ENCODE measurements at places on chromosomes 6 and 20. TPM values are rescaled to one million over a fixed set of nuclear protein-coding genes. Genes with fewer than 3 reads are reported as not detected.

DNA sequence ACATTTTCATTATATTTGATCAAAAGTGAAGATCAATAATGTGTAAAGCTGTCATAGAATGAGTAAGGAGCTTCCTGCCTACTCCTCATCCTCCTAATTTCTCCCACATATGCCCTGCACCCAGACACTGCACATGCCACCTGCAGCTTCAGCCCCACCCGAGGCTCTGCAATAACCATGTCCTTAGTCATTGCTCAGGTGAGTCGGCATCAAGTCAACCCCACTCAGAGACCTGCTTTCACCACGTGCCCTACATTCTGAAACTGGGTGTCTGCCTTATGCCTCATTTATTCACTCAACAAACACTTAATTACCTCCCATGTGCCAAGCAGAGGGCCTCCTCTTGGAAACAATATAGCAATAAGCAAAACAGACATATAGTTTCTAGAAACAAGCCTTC, 15.4 kb upstream of the TNFAIP3 start:
- no peaks in the 10 kb centered on the region for H3K36me3 ChIP-seq
- no peaks in the 10 kb centered on the region for H3K4me1 ChIP-seq
- no peak overlapping the region for H3K4me3 ChIP-seq

SPATS1 gene
- not detected for total RNA-seq

GRCh38 chr6:20479526-20479925, 54.7 kb upstream of the CDKAL1 start:
- no peaks in the 10 kb centered on the region for H3K4me1 ChIP-seq
- no peak overlapping the region for H3K4me3 ChIP-seq
- no peak overlapping the region for H3K27ac ChIP-seq

DNA sequence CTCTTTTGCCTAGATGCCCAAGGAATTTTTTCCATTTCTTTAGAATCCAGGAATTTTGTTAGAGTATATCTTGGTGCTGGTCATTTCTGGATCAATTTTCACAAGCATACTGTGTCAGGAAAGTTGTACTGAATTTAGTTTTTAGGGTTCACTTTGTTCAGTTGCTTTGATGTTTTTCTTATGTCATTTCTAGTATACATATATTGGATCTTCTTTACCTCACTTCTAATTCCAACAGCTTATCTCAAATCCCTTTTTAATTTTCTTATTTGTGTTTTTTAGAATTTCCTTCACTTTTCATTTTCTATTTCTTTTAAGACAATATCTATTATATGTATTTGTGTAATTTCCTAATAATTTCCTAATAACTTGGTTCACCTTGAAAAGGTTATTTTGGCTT, 281.0 kb upstream of the AGPAT4 start:
- no peak for DNase-seq
- no peak overlapping the region for H3K27ac ChIP-seq
- H3K4me3 ChIP-seq = no peak overlapping the region
- no peaks in the 10 kb centered on the region for H3K36me3 ChIP-seq

DNA sequence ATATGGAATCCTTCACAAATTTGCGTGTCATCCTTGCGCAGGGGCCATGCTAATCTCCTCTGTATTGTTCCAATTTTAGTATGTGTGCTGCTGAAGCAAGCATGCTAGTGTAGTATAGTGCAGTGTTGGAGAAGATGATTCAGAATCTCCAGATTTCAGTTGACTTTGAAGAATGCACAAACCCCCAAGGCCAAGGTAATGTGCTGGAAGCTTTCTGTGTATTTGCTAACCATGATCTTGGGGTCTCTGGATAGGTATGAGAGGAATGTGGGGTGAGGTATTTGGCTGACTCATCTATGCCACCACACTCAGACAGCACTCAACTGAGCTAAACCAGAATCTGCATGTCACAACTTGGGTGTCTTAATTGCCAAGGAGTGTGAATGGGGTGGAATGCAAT, 42.6 kb upstream of the DEK start:
- H3K27me3 ChIP-seq = no peaks in the 10 kb centered on the region
- H3K4me1 ChIP-seq = no peaks in the 10 kb centered on the region
- H3K27ac ChIP-seq = no peak overlapping the region

DNA sequence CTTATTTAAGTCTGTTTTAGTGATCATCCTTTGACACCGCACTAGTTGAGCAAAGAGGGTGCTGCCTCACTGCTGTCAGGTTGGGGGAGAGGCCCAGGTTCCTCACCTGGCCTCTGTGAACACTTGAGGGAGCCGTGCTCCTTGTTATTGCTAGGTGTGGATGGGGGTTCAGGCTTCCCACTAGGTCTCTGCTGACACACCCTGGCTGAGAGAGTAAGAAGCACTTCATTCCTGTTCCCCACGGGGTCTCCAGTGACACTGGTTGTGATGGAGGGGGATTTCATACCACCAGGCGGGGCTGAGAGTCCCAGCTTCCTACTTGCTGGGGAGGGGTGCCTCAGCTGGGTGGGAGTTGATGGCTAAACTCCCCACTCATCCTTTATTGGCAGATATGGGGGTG, 11.1 kb upstream of the NOTCH4 start:
- H3K27me3 ChIP-seq = no peaks in the 10 kb centered on the region
- no peak overlapping the region for H3K27ac ChIP-seq
- no peaks in the 10 kb centered on the region for H3K4me1 ChIP-seq
- no peak for DNase-seq
- no peaks in the 10 kb centered on the region for H3K36me3 ChIP-seq
- H3K4me3 ChIP-seq = no peak overlapping the region

DNA sequence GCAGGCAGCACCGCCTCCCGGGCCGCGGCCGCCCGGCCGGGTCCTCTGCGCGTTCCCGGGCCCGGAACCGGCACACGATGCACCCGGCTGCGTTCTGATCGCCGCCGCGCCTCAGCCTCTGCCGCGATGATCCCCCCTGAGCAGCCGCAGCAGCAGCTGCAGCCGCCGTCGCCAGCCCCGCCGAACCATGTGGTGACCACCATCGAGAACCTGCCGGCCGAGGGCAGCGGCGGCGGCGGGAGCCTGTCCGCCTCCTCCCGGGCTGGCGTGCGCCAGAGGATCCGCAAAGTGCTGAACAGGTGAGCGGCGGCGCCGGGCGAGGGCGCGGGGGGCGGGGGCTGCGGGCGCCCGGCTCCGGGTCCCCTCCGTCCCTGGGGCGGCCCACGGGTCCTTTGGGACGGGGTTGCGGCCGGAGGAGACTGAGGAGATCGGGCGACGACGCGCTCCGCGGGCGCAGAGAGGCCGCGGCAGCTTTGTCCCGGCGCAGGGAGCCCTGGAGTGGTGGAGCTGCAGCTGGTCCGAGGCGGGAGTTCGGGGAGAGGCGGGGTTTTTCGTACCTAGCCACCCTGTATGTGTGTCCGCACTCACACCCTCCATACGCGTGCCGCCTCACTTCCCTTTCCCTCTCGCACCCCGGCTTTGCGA, 659 bp downstream of the SLC35F1 start:
- H3K27ac ChIP-seq = peak overlapping the region; percentile 63
- peak; percentile 15 for DNase-seq
- no peaks in the 10 kb centered on the region for H3K36me3 ChIP-seq
- peak overlapping the region; percentile 76 for H3K4me3 ChIP-seq
- no peaks in the 10 kb centered on the region for H3K4me1 ChIP-seq
- peaks cover 5% of the 10 kb centered on the region for H3K27me3 ChIP-seq

CRISP3 gene
- total RNA-seq = 18.4 TPM

GRCh38 chr6:4848382-4849068, 72.3 kb downstream of the CDYL start:
- H3K4me1 ChIP-seq = peaks cover 10% of the 10 kb centered on the region
- no peaks in the 10 kb centered on the region for H3K36me3 ChIP-seq
- no peak overlapping the region for H3K27ac ChIP-seq
- no peaks in the 10 kb centered on the region for H3K27me3 ChIP-seq
- no peak for DNase-seq

ZFP57 gene
- 0.12 TPM for total RNA-seq

GRCh38 chr6:133621751-133622150, 267.2 kb upstream of the TCF21 start:
- no peak overlapping the region for H3K4me3 ChIP-seq
- H3K4me1 ChIP-seq = no peaks in the 10 kb centered on the region
- DNase-seq = no peak
- H3K36me3 ChIP-seq = no peaks in the 10 kb centered on the region
- H3K27ac ChIP-seq = no peak overlapping the region
- no peaks in the 10 kb centered on the region for H3K27me3 ChIP-seq

DNA sequence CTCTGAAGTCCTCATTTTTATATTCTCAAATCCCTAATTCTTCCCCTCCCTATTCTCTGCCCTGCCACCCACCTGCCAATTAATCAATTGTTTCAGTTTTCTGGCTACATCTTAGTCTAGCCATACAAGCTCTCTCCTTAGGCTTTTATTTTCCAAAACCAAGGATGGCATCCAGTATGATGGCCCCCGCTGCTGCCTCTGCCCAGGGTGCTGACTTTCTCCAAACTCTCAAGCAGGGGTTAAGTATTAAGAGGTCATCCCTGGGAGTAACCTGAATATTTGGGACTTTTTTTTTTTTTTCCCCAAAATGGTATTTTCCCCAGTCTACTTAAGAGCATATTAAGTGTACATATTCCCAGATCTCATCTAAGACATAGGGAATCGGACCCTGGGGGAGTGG, 183.8 kb downstream of the DHX35 start:
- H3K4me3 ChIP-seq = no peak overlapping the region
- no peak overlapping the region for H3K27ac ChIP-seq
- H3K36me3 ChIP-seq = no peaks in the 10 kb centered on the region
- no peak for DNase-seq

DNA sequence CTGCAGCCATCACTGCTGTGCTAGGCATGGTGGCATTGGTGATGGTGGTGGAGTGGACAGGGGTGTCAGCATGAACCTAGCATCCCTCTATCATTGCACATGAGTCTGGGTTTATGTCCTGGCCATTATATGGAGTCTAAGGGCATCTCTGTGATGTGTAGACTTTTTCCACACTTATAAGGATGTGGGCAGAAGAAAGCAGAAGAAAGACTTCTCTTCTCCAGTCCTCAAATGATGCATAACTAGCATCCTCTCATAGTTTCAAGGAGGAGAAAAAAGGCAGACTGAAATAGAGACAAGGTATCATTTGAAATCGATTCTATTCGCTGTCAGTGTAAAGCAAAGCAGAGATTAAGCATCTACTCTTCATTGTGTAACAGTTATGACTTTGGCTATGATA, 140.0 kb upstream of the ATXN1 start:
- no peaks in the 10 kb centered on the region for H3K4me1 ChIP-seq
- no peaks in the 10 kb centered on the region for H3K36me3 ChIP-seq
- H3K4me3 ChIP-seq = no peak overlapping the region

- H3K27me3 ChIP-seq = no peaks in the 10 kb centered on the region
- H3K4me3 ChIP-seq = no peak overlapping the region
- H3K4me1 ChIP-seq = no peaks in the 10 kb centered on the region
- no peak overlapping the region for H3K27ac ChIP-seq
- H3K36me3 ChIP-seq = no peaks in the 10 kb centered on the region
Measured at GRCh38 chr20:58274384-58274783, 35.1 kb upstream of the RAB22A start.

DNA sequence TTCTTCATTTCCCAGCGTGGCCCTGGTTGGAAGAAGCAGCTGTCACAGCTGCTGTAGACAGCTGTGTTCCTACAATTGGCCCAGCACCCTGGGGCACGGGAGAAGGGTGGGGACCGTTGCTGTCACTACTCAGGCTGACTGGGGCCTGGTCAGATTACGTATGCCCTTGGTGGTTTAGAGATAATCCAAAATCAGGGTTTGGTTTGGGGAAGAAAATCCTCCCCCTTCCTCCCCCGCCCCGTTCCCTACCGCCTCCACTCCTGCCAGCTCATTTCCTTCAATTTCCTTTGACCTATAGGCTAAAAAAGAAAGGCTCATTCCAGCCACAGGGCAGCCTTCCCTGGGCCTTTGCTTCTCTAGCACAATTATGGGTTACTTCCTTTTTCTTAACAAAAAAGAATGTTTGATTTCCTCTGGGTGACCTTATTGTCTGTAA, 292.7 kb downstream of the ESR1 start:
- no peaks in the 10 kb centered on the region for H3K4me1 ChIP-seq
- no peaks in the 10 kb centered on the region for H3K27me3 ChIP-seq
- H3K27ac ChIP-seq = no peak overlapping the region
- H3K36me3 ChIP-seq = no peaks in the 10 kb centered on the region
- H3K4me3 ChIP-seq = no peak overlapping the region

GRCh38 chr20:15699431-15700146, 873.7 kb downstream of the KIF16B start:
- H3K4me1 ChIP-seq = no peaks in the 10 kb centered on the region
- H3K4me3 ChIP-seq = no peak overlapping the region
- no peaks in the 10 kb centered on the region for H3K36me3 ChIP-seq
- no peak for DNase-seq
- no peaks in the 10 kb centered on the region for H3K27me3 ChIP-seq

GRCh38 chr6:16320533-16321340, 82.3 kb downstream of the GMPR start:
- no peaks in the 10 kb centered on the region for H3K27me3 ChIP-seq
- DNase-seq = no peak
- H3K4me1 ChIP-seq = peaks cover 14% of the 10 kb centered on the region
- no peak overlapping the region for H3K4me3 ChIP-seq
- peak overlapping the region; percentile 86 for H3K27ac ChIP-seq

RAMACL gene
- 3.1 TPM for total RNA-seq

- H3K4me1 ChIP-seq = no peaks in the 10 kb centered on the region
- H3K27me3 ChIP-seq = no peaks in the 10 kb centered on the region
- no peak for DNase-seq
- H3K36me3 ChIP-seq = no peaks in the 10 kb centered on the region
Measured at GRCh38 chr20:52783769-52784168, 188.4 kb upstream of the TSHZ2 start.

DNA sequence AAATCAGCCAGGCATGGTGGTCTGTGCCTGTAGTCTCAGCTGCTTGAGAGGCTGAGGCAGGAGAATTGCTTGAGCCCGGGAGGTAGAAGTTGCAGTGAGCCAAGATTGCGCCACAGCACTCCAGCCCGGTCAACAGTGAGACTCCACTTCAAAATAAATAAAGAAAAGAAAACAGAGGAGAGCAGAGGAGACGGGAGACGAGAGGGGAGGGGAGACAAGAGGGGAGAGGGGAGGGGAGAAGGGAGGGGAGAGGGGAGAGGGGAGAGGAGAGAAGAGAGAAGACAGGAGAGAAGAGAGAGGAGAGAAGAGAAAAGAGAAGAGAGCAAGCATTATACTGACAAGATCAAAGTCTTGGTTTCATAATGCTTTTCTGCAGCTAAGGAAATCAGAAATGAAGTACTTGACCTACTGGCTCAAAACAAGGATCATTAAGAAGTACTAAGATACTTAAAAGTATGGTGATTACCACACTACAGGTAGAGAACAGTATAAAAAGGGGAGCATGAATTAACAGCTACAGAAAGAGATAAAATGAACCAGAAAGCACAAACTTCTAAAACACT, 30.5 kb downstream of the FAM8A1 start:
- no peak overlapping the region for H3K27ac ChIP-seq
- H3K36me3 ChIP-seq = peaks cover 28% of the 10 kb centered on the region
- no peaks in the 10 kb centered on the region for H3K4me1 ChIP-seq
- no peak overlapping the region for H3K4me3 ChIP-seq
- H3K27me3 ChIP-seq = no peaks in the 10 kb centered on the region

DNA sequence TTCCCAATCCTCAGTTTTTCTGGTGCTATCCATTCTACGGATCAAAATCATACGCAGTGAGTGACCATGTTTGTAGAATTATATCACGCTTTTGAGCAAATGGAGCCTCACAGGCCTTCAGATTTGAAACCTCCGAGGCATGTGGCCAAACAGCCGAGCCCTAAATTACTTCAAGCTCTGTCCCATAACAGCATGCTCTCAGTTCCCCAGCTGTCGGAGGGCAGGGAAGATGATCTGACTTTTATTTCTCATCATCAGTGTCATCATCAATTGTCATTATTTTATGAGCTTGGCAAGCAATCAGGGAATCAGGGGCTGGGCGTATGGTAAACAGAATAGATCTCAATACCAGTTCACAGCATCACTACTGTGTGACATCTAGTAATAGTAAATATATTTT, 73.2 kb downstream of the PSMG4 start:
- H3K4me1 ChIP-seq = peaks cover 79% of the 10 kb centered on the region
- H3K36me3 ChIP-seq = no peaks in the 10 kb centered on the region
- H3K27me3 ChIP-seq = no peaks in the 10 kb centered on the region
- H3K4me3 ChIP-seq = no peak overlapping the region
- H3K27ac ChIP-seq = peak overlapping the region; percentile 44
- no peak for DNase-seq
